ENCODE measurements at places on chromosomes 11 and 22.

GRCh38 chr22:46791201-46791731, 28.8 kb downstream of the TBC1D22A start:
- no peak for DNase-seq

- DNase-seq: no peak
Measured at GRCh38 chr22:27218012-27218920, 560.9 kb downstream of the MIAT start.

DNA sequence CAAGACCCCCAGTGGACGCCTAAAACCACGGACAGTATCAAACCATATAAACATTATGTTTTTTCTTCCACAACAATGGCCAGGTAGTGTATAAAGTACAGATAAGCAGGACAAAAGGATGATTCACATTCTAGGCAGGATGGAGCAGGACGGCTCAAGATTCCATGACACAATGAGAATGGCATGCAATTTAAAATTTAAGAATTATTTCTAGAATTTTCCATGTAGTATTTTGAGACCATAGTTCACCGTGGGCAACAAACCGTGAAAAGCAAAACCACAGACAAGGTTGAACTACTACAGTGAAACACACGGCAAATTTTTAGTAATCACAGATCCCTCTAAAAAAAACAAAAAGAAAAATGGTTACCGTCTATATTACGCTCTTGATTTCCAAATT, 7.5 kb downstream of the NARS2 start:
- no peak for DNase-seq

DNA sequence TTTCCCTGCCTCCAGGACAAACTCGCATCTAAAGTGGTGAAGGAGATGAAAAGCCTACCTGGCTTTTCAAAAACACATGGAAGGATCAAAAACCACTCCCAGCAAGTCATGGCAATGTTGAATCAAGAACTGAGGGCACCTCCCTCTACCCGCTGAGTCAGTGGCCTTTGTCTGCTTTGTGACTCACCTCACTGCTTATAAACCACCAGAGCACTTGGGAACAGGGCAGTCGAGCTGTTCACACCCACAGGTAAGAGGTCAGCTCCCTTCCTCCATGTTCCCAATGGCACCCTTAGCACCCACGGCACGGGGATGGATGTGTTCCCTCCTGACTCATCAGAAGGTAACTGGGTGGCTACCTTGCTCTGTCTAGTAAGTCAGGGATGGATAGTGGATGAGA, 21.7 kb downstream of the TENM4 start:
- DNase-seq: no peak

GRCh38 chr11:79414644-79415317, 26.0 kb downstream of the TENM4 start:
- DNase-seq: no peak
